ENCODE measurements at places on chromosomes 3 and 15. TPM values are rescaled to one million over a fixed set of nuclear protein-coding genes. Genes with fewer than 3 reads are reported as not detected.

The PRICKLE2 gene
- 6.9 TPM for total RNA-seq

The ZKSCAN7 gene
- total RNA-seq: not detected

The CLK3 gene
- 31.9 TPM for total RNA-seq

The CCR3 gene
- total RNA-seq: not detected

The TEX9 gene
- 9.0 TPM for total RNA-seq

The IL5RA gene
- total RNA-seq: not detected

The YEATS2 gene
- total RNA-seq: 17.8 TPM

The SEC61A1 gene
- total RNA-seq: 324 TPM

The TIGIT gene
- not detected for total RNA-seq

The ACTC1 gene
- 0.29 TPM for total RNA-seq

The SPATA12 gene
- total RNA-seq: 1.9 TPM

The SMCO1 gene
- not detected for total RNA-seq

The MYEF2 gene
- 41.4 TPM for total RNA-seq

The LIPC gene
- not detected for total RNA-seq

The C3orf22 gene
- total RNA-seq: not detected

The SH3GL3 gene
- not detected for total RNA-seq

- no peak for DNase-seq
These were observed 249.3 kb upstream of the TGFBR2 start for GRCh38 chr3:30356866-30357753.

DNA sequence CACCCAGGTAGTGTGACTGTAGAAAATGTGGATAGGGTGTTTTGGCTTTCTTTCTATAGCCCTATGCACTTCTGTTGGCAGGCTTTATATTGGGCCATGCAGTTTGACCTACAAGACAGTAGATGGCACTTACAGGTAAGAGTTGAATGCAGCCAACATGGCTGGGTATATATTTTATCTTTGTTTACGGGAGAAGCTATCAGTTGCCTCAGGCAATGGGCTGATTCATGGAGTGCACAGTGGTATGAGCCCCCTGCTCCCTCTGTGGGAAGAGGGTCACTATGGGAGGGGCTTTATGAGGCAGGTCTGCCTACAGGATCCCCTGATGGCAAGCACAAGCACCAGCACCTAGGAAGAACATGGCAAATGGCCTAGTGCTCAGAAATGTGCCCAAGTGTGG lies 301.2 kb upstream of the CDIN1 start:
- DNase-seq: peak; percentile 47

GRCh38 chr3:124999897-125000435 lies 55.8 kb downstream of the HEG1 start:
- no peak for DNase-seq

DNA sequence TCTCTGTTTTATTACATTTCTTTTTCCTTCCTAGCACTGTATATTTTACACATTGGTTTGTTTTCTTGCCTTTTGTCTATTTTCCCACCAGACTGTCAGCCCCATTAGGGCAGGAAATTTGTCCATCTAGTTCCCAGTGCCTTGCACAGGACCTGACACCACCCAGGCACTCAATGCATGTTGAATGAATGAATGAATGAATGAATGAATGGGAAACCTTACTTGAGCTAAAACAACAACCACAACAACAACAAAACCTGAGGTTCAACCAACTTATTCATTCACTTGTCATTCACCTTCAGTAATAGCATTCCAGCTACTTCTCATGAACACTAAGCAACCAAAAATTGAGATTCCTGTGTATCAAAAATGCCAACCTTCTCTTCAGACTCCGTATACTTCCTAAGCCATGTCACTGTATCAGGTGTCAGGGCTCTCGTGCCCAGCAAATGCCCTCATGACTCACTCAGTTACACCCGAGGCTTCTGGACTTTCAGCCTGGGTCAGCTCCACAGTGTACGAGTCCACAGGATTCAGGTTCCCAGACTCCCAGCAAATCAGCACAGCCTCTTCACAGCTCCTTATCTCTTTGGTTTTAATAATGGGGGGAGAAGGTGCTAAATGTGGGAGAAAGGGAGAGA lies 37.3 kb downstream of the FSD2 start:
- DNase-seq: peak; percentile 22

GRCh38 chr3:30302027-30302426 lies 304.4 kb upstream of the TGFBR2 start:
- no peak for DNase-seq

DNA sequence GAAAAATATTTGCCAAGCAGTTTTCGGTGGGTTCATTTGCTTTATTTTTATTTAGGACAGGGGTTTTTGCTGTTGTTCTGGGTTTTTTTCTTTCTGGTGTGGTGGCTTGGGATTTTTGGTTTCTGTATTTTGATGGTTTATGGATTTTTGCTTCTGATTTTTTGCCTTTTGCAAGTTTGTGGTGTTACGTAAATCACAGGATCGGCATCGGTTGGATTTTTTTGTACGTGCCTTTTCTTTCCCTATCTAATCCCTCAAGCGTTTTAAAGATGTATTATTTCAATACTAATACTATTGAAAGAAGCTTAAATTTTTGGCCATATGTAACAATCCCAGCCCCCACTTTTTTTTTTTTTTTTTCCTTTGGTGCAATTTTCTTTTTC lies 782 bp upstream of the BCL6 start:
- no peak for DNase-seq

- DNase-seq: no peak
These were observed 58.6 kb downstream of the DRD3 start for GRCh38 chr3:114120211-114120610.

DNA sequence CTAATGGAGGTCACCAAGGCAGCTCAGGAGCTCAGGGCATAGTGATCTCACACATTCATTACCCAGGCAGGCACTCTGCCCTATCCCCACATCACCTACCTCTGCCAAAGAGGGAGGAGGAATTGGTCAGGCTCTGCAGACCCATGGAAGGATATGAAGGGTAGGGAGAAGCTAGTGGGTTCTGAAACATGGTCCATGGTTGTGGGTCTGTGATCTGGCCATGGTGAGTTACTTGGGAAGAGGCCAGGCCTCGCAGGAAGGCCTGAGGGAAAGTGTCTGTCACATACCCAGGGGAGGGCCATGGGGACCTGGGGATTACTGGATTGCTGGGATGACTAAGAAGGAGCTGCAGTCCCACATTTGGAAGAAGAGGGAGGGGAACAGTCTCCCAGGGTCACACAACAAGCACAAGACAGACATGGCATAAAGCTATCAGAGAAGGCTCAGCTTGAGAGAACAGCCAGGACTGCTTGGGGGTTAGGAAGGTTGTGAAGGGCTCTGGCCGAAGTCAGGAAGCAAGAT lies 1.4 kb upstream of the PRSS50 start:
- no peak for DNase-seq

GRCh38 chr15:32107477-32108080 lies 77.3 kb downstream of the CHRNA7 start:
- no peak for DNase-seq

- DNase-seq: no peak
These were observed 247.4 kb upstream of the IL12A start for GRCh38 chr3:159741281-159741680.

GRCh38 chr3:18066899-18067582 lies 324.6 kb upstream of the TBC1D5 start:
- no peak for DNase-seq

DNA sequence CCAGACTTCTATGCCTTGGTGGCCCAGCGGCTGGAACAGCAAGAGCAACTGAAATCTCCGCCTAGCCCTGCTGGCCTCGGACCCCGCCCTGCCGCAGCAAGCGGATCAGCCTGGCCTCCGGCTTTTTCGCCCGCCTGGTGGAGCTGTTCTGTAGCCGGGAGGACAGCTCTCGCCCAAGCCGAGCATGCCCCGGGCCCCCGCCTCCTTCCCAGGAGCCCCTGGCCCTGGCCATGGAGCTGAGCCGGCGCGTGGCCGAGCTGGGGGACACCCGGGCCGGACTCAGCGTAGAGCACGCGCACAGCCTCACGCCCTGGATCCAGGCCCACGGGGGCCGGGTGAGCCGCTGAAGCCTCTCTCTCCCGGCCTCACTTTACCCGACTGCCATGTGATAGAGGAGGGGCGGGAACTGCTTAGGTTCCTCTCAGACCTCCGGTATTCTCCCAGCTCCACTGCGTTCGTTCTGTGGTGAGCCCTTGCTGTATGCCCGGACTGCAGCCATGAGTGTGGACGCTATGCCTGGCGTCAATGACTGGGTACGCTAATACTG lies 24.1 kb upstream of the MRPL3 start:
- DNase-seq: no peak

- no peak for DNase-seq
These were observed 4.3 kb upstream of the SUCNR1 start for GRCh38 chr3:151869181-151869580.

- DNase-seq: no peak
These were observed 27.4 kb upstream of the ROPN1 start for GRCh38 chr3:124019291-124019690.

- DNase-seq: peak; percentile 21
These were observed 109.2 kb upstream of the TPM1 start for GRCh38 chr15:62933386-62933785.

DNA sequence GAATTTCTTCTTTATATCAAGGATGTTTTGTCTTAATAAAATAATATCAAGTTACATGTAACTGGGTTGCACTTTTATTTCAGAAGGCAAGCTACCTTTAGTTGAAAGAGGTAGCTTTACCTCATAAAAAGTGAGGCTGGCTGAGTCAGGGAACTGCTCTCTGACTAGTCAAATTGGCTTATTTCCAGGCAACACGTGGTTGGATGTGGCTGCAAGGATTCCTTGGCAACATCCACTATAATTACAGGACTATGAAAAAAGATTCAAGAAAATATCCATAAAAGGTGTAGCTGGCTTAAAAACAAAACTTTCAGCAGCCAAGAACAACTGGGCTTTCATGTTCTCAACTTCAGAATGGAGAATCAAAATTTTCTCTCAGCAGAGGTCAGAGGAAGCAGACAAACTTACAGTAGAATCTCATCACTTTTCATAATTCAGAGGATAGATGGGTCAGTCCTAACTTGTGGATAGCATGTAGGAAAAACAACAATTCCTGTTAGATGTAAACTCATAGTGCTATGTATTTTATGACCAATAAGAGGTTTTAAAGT lies 779.1 kb downstream of the MECOM start:
- peak; percentile 88 for DNase-seq

GRCh38 chr15:71812966-71813722 lies 2.8 kb downstream of the NR2E3 start:
- no peak for DNase-seq

GRCh38 chr3:165259541-165260193 lies 63.5 kb upstream of the SLITRK3 start:
- peak; percentile 33 for DNase-seq

- DNase-seq: no peak
These were observed 136.9 kb downstream of the PLCL2 start for GRCh38 chr3:17021614-17022013.

- DNase-seq: no peak
These were observed 18.4 kb downstream of the IGDCC4 start for GRCh38 chr15:65404186-65404872.

DNA sequence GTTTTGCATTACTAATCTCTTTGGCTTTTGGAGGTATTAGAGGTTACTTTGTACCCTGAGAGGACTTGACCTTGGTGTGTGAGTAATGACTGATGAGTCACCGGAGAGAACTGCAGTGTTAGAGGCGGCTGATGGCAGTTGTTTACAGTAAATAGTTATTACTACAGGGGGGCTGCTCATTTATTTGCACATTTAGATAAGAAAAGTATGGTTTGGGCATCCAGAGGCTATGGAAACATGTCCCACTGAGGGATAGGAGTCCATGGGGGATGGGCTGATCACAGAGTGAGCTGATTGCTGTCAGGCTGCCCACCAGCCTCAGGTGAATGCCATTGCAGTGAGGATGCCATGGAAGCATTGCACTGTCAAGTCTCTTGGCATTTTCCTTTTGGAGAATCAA lies 17.3 kb upstream of the STAC start:
- DNase-seq: peak; percentile 90

GRCh38 chr3:88267-88666 lies 108.3 kb upstream of the CHL1 start:
- DNase-seq: no peak

DNA sequence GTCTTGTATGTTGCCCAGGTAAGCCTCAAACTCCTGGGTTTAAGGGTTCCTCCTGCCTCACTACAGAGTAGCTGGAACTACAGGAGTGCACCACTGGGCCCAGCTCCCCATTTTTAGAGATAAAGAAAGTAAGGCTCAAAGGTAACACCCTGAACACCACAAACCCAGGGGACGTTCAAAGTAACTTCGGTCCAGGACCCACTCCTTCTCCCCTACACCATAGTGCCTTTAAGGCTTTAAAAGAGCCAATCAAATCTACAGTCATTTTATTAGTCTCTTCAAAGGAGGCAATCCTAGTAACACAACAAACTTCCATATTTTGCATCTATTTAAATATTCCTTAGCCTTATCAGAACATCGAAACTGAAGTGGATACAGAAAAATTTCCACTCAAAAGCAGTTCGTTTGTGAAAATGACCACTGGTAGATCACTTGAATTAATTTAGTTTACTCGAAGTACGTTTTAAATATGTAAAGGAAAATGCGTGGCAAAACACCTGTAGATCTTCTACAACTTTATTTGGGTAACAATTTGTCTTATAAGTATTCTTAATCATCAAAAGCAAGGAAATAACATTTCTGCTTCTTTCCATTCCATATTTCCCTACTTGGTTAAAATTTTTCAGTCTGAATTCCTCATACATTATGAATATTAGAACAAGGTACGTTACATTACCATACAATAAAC lies 1.8 kb downstream of the STAG1 start:
- peak; percentile 32 for DNase-seq

DNA sequence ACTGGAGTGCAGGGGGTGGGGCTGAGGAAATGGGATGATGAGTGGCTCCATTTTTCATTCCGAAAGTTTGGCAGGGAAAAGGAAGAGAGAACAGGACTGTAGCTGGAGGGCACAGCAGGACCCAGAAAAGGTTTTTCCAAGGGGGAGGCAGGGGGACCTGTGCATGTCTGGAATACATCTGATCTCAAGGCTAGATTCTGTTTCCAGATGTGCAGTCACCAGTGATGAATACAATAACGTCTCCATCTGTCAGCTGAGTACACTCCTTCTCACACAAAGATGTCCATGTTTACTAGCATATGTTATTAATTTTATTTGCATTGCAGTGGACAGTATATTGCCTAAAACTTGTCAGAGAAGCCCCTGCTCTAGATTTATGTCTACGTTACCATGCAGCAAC lies 39.9 kb upstream of the PRTG start:
- DNase-seq: no peak

GRCh38 chr3:194488055-194488742 lies 1.4 kb upstream of the ATP13A3 start:
- peak; percentile 43 for DNase-seq

DNA sequence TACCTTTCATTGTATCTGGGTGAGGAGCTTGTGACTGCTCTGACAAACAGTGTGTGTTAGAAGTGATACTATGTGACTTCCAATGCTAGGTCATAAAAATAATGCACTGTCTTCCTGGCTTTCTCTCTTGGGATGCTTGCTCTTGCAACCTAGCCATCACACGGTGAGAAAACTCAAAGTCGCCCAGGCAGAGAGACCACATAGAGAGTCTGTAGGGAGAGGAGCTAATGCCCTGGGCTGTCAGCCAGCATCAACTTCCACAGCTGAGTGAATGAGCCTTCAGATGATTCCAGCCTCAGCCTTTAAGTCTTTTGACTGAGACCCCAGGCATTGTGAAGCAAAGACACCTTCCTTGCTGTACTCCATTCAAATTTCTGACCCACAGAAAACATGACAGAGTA lies 220.6 kb upstream of the SGO1 start:
- DNase-seq: no peak

Measured in A172 (cell line).